Stimulated activated CD8-positive, alpha-beta memory T cell treated with anti-CD3 and anti-CD28 coated beads, Interleukin-7, amount 100 ng/mL, for 48 hours (primary cell): ENCODE measurements at places on chromosomes 4 and X.

- no peak for DNase-seq
Measured at GRCh38 chr4:112287258-112287989, 1.7 kb upstream of the TIFA start.

DNA sequence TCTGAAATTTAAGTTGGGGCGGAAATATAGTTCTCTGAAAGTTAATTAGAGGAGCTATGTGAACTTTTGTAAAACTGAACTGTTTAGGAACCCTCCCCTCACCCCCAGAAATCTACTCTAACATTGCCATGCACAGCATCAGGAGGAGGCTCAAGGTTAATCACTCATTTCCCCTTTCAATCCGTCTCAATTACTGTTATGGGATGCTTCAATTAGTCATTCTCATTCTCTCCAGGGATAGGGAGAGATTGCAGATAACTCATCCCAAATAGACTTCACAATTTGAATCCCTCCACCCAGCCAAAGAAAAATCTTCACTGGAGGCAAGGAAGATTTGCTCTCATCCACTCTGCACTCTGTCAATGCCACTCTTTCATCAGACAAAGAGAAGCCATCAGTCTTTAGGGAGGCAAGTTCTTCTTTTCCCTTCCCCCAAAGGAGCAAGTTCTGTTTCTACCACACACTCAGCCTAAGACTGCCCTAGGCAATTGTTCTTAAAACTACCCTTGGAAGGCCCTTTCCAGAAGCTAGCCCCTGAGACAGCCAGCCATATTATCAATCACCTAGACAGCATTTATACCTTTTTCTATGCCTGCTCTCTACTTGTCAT lies 140.4 kb downstream of the SLC10A7 start:
- no peak for DNase-seq

DNA sequence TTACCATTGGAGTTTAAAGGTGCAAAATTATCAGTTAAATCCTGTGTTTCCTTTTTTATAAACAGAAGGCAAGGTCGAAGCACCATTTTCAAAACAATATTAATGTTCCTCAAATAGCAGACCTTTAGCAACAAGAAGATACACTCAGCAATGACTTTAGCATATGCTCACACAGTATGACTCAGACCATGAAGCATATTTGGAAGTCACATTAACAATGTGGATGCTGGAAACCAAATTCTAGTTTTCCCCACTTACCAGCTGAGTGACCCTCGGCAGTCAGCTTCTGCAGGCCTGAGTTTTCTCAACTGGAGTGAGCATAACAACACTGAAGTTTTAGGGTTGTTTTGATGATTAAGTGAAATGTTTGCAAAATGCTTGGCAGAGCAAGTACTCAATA lies 130.5 kb downstream of the ANK2 start:
- DNase-seq, result no peak

DNA sequence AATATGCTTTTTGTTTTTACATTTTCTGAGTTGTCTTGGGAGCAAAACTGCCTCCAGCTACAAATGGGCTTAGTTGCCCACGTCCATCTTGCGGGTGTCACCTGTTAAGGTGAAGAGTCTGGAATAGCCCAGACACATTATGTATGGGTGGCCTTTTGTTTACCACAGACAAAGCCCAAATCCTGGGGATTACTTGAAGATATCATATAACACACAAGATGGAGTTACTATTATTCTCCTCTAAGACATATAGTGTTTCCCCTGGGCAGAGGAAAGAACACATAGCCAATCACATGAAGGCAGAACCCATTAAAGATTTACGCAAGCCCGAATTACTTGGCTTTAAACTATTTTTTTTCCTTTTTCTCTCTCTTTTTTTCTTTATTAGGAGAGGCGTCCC lies 625.6 kb upstream of the FAM241A start:
- DNase-seq, result no peak

DNA sequence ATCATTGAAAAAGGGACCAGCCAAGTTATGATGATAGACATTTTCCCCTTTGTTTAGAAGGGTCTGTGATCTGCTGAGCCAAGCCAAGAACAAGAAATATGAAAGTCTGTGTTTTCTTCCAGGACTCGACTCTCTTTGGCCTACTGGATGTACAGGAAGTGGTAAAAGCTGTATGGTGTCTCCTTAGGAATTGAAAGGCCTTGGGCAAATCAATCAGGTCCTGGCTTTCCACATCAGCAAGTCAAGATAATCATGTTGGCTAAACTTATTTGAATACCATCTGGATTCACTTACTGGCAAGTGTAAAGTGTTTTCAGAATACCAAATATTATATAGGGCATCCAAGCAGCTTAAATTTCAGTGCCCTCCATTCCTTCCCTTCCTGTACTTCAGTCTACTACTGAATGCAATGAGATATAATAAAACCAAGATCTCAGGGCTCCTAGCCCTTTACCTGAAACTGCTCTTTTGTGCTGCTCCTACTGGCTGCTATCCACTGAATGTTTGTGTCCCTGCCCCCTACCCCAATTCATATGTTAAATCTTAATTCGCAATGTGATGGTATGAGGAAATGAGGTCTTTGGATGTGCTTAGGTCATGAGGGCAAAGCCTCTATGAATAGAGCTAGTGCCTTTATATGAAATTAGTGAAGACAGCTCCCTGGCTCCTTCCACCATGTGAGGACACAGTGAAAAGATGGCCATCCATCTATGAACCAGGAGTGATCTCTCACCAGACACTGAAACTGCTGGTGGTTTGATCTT lies 578.0 kb downstream of the SPRY1 start:
- DNase-seq, result no peak

GRCh38 chr4:41323706-41324105 lies 67.0 kb downstream of the UCHL1 start:
- no peak for DNase-seq

GRCh38 chr4:37998226-37998625 lies 38.0 kb downstream of the PTTG2 start:
- no peak for DNase-seq

DNA sequence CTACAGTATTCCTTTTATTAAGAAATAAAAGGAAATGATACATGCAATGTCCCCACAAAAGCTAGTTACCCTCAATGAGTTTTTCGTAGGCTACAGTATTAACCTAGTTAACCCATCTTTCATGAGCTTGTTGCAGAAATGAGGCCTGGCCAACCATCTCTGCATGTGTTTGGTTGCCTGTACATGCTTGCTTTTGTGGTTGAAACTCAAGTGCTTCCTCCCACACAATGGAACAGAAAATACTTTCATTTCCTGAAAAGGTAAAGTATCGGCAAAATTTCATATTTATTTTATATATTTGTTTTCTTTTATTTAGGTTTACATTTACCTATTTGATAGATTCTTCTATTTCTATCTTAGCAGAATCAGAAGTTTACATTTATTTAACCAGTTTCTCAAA lies 214.6 kb upstream of the FAM241A start:
- DNase-seq, result no peak

DNA sequence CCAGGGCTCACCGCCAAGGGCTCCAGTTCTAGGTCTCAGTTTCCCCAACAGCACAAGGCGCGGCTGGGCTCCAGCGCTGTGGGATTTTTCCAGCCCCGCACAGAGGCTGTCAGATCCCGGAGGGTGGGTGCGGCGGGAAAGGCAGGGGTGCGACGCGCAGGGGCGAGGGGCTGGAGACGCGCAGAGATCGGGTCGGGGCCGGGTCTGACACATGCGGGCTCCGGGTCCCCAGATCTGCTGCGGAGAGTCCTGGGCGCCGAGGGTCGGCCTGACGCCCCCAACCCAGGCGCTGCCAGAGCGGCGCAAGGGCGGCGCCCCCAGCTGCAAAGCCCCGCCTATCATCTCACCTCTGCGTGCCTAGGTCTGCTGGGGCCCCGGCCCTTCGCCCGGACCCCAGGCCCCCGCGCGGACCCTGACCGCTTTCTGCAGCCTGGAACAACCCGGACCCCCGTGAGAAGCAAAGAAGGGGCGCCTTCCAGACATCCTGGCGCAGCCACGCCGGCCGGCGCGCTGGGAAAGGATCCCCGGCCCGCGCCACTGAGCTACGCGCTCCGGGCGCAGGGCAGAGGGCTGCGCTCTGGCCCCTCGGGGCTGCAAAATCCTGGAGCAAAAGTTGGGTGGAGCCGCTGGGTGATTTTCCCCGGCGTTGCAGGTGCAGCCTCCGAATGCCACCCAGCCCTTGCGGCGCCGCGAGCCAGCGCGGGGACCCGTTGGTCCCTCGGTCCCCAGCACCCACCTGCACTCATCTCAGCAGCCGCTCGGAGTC lies 486 bp downstream of the ABLIM2 start:
- no peak for DNase-seq

GRCh38 chrX:150879855-150880807 lies 18.3 kb downstream of the CD99L2 start:
- no peak for DNase-seq

GRCh38 chrX:101450961-101451360 lies 34.3 kb upstream of the ARMCX4 start:
- DNase-seq, result no peak

DNA sequence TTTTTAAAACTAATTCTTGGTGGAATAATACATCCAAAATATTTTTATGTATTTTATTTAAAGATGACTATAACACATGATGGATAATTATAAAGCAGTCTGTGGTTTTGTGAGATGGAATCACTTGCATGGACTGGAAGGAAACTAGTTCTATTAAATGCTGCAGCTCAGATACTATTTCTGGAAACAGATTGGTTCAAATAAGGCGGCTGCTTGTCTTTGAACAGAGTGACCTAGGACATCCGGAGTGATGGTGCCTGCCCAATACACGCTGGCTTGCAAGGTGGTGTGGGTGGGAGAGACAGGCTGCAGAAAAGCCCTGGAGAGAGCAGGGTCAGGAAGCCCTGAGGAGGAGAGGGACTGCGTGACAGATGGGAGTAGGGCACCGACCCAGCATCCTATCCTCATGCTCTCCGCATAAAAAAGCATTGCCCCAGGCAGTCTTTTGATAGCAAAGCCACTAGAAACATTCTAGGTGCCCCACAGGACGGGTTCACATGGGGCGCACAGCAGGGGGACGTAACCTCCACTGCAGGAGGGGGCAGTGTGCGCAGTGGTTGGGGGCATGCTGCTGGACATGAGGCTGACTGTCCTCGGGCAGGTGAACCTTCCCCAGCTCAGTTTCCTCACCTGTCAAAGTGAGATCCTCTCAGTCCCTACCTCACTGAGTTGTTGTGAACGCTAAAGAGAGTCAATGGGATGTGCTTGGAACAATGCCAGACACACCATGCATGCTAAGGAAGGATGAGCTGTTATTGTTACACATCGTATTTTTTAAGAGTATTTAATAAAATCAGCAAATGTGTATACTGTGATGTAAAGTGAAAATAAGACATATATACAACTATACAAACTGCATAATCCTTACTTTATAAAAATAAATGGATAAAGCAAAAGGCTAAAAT lies 71.3 kb downstream of the EVC2 start:
- DNase-seq, result no peak

DNA sequence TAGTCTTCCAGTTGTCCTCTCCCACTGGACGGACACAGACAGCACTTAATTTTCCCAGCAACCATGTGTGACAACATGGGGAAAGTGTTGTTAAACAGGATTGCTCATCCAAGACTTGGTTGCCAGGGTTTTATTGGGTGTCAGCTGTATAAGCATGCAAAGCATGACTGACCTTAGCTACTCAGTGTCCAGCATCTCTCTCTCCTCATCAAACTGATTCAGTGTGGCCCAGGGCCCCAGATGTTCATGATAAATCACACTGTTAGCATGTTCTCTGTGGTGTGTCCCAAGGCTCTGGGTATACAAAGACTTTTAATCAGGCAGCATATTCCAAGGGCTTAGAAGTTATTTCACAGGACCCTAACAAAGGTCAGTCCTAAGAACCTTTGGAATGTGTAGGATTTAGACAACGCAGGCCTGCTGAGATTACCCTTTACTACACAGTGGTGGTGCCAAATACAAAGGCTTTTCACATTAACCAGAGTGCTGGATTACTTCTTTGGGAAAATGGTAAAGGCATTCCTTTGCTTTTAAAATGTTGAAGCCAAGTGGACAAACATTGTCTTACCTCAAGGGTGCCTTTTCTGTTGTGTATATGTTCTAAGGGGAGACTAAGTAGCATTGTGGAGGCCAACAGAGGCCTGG lies 213.3 kb downstream of the GLUD2 start:
- no peak for DNase-seq

DNA sequence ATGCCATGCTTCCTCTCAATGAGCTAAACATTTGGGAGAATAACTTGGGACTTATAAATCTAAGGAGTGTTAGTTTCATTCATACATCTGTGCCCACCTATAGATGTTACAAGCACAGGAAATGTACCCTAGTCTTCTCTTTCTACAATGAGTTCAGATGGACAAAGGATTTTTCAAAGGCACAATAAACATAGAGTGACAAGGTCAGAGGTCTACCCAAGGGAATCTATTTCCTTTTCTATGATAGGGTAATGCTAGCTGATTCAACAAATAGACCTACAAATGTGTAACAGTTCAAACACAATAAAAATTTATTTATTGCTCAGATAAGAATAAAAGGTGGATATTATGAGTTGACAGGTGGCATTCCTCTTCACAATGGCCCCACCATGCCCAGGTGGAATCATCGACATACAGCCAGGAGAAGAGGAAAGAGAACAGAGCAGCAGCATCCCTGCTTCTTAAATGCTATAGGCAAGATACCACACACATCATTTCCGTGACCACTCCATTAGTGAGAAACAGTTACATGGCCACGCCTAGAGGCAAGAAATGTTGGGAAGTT lies 421.8 kb downstream of the HNRNPD start:
- no peak for DNase-seq

GRCh38 chrX:120365320-120365719 lies 3.4 kb downstream of the ATP1B4 start:
- DNase-seq, result peak; percentile 13

- no peak for DNase-seq
Measured at GRCh38 chrX:15680401-15680800, 15.8 kb upstream of the CLTRN start.

DNA sequence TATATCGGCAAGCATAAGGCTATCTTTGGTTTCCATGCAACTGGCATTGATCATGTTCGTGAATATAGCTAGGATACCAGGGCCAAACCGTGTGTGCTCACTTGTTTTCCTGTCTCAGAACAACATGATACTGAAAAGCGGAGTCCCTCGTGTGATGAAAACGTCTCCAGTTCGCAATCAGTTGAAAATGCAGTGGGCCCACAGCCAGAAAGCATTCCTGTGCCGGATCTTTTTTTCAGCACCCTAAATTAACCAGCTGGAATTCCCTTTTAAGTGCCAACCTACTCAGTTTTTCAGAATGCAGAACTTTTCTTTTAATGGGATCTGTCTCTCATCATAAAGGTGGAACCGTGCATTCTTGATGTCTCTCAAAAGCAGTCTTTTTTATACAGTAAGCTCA lies 130.8 kb upstream of the FRG1 start:
- DNase-seq, result no peak
